Panc1 (cell line): ENCODE measurements at places on chromosomes 3 and 15. TPM values are rescaled to one million over a fixed set of nuclear protein-coding genes. Genes with fewer than 3 reads are reported as not detected.
A peak's percentile ranks its signal among the peaks of the same experiment; 100 is the strongest.

The NR2E3 gene
- 0.98 TPM for total RNA-seq

The TLR9 gene
- not detected for total RNA-seq

The MAPKAPK3 gene
- total RNA-seq: 14.8 TPM

The ACY1 gene
- 50.3 TPM for total RNA-seq

The C2CD4A gene
- 0.15 TPM for total RNA-seq

- no peaks in the 10 kb centered on the region for H3K4me1 ChIP-seq
- H3K36me3 ChIP-seq: peaks cover 4% of the 10 kb centered on the region; the same call in 1 of the 2 replicates
These were observed 2.2 kb downstream of the PTPRG start for GRCh38 chr3:61563313-61564271.

DNA sequence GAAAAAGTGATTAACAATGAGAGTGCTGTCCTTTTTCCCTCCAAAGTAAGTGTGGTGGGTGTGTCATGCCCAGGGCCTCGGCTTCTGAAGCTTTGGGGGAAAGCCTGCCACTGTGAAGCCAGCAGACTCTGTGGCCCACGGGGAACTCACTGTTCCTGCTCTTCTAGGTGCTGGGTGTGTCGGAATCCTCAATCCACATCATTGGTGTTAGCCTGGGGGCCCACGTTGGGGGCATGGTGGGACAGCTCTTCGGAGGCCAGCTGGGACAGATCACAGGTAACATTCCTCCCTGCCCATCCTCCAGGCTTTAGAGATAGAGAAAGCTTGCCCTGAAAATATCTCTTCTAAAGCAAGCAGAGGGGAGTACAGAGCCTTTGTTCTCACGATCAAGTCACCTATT, 11.6 kb downstream of the PLA1A start:
- no peaks in the 10 kb centered on the region for H3K36me3 ChIP-seq
- no peak for DNase-seq
- no peaks in the 10 kb centered on the region for H3K4me1 ChIP-seq

DNA sequence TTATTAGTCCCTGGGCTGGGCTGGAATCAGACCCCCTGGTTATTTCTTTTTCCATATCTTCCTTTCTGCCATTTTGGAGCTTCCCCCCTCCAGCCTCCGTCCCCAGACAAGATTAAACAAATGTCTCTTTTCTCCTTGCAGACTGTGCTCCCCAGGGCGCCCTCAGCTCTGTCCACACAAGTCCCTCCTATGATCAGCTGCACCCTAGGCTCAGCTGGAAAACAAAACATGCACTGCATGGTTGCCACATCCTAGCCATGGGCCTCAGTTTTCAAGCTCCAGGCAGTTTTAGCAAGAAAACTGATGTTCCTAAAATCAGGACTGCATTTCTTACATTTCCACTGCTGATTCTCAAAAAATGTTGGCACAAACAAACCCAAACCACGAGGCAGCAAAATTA, 23.5 kb upstream of the RFTN1 start:
- peaks cover 8% of the 10 kb centered on the region for H3K27me3 ChIP-seq
- H3K4me3 ChIP-seq: no peak overlapping the region
- no peaks in the 10 kb centered on the region for H3K4me1 ChIP-seq
- DNase-seq: no peak

GRCh38 chr3:68861521-68861920, 70.8 kb downstream of the TAFA4 start:
- no peaks in the 10 kb centered on the region for H3K36me3 ChIP-seq
- no peaks in the 10 kb centered on the region for H3K27me3 ChIP-seq
- no peak for DNase-seq
- H3K4me3 ChIP-seq: no peak overlapping the region
- no peak overlapping the region for H3K27ac ChIP-seq

GRCh38 chr15:57457726-57458125, 81.4 kb downstream of the CGNL1 start:
- no peaks in the 10 kb centered on the region for H3K36me3 ChIP-seq
- H3K27ac ChIP-seq: no peak overlapping the region
- DNase-seq: no peak
- no peaks in the 10 kb centered on the region for H3K27me3 ChIP-seq
- no peak overlapping the region for H3K4me3 ChIP-seq
- H3K4me1 ChIP-seq: no peaks in the 10 kb centered on the region

GRCh38 chr3:136250903-136251460, 842 bp downstream of the PCCB start:
- H3K4me1 ChIP-seq: peaks cover 8% of the 10 kb centered on the region
- H3K4me3 ChIP-seq: peak overlapping the region; percentile 79
- no peak for DNase-seq
